ENCODE measurements at places on chromosomes 3 and 15.

GRCh38 chr15:39573287-39573686 lies 7.6 kb upstream of the THBS1 start:
- no peak for DNase-seq

- peak; percentile 87 for DNase-seq
Measured at GRCh38 chr3:131026321-131027151, at the start of the genes ASTE1 and NEK11. Gene ASTE1 (minus strand): TSS chr3:131026825. CDS start chr3:131025306, 1,519 bp downstream. Gene NEK11 (plus strand): TSS chr3:131026877. CDS start chr3:131029709, 2,832 bp downstream.

DNA sequence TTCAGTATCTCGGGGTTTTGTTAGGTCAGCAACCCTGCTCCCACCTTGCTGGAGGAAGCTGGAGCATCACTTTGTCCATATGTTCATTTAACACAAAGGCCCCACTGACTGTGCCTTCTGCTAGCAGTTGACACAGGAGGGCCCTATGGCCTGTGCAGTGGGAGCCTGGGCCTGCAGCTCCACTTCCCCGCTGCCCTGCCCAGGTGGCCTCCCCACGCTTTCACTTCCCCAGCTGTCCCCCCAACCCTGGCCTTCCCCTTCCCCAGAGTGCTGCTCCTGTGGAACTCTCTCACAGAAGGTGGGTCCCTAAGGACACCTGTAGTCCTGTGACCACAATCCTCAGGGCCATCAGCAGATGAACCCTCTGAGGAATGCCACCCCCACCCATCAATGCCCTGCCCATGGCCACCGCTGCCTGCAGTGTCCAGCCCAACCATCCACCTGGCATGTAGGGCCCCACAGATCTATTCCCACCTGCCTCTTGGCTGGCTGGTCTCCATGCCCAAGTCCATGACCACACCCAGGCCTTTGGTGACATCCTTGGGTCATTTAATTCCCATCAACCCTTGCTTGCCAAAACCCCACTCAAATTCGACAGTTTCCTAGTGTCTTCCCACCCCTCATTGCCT lies 13.5 kb downstream of the TBC1D21 start:
- DNase-seq = no peak

GRCh38 chr3:102444101-102444500 lies 9.3 kb downstream of the ZPLD1 start:
- DNase-seq = no peak

DNA sequence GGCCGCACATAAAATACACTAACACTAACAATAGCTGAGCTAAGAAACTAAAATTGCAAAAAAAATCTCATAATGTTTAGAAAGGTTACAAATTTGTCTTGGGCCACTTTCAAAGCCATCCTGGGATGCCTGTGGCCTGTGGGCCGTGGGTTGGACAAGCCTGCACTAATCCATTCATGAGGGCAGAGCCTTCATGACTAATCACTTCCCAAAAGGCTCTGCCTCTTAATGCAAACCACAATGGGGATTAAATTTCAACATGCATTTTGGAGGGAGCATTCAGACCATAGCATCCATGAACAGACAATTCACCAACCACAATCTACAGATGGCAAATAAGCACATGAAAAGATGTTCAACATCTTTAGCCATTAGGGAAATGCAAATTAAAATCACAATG lies 128.2 kb downstream of the SUCLG2 start:
- DNase-seq = no peak

DNA sequence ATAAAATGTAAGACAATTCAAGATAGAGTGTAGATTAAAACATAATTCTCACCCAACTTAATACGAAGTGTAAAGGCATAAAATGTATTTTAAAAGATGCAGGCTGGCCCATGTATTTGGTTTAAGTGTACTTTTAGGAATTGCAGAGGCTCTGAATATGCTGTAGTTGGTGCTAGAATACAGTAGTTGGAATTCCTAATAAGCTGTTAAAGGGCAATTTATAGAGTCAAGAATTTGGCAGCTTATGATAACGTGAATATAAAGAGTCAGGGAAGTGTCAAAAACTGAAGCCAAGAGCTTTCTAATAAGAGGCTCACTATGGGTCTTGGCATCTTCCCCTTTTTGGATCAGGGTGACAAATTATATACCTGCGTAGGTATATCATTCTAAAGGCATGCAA lies 36.5 kb downstream of the ADAMTS9 start:
- DNase-seq = no peak

GRCh38 chr3:81764002-81764401 lies 2.6 kb upstream of the GBE1 start:
- no peak for DNase-seq

- no peak for DNase-seq
Measured at GRCh38 chr3:186128158-186128557, 19.3 kb upstream of the ETV5 start.

- DNase-seq = peak; percentile 34
Measured at GRCh38 chr3:10189557-10190354, 25.0 kb downstream of the IRAK2 start.

GRCh38 chr15:90059208-90059985 lies 42.9 kb downstream of the IDH2 start:
- DNase-seq = peak; percentile 74

- DNase-seq = no peak
Measured at GRCh38 chr15:60373745-60374144, 24.0 kb downstream of the ANXA2 start.

- DNase-seq = no peak
Measured at GRCh38 chr3:17605032-17605431, 137.4 kb downstream of the TBC1D5 start.

DNA sequence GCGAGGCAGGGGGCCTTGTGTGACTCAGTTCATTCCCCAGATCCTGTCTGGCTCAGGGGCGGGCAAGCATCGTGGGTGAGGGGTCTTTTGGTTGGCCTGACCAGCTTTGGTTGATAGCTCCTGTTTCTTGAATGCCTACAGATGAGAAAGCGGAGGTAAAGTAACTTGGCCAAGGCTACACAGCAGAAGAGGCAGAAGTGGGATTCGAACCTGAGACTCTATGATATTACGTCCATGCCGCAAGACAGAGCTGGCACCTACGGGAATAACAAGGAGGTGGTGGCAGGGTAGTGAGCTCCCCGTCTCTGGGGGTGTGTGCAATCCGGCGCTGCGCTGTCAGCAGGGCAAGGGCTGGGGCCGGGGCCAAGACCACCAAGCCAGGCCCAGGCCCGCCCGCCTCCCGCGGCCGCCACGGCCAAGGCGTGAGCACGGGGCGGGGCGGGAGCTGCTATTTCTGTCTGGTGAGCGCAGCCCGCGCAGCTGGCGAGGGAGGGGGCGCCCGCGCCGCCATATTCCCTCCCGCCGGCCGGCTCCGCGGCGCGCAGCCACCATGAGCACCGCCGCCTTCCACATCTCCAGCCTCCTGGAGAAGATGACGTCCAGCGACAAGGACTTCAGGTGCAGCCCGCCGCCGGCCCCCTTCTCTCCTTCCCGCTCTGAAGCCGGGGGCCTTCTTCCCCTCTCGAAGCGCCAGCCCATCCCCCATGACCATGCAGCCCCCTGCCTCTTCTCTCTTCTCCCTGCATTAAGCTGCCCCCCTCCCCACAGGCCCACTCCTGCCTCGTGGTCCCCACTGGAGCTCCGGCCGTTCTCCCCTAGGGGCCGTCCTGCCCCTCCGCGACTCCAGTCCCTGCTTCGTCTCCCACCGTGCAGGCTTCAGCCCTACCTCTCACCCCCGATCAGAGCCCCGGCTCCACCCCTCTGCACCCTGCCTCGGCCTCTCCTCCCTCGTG lies at the start of gene CAND2:
Gene CAND2 (plus strand): TSS at position 510 of the 953 bp plus-strand sequence. CDS start 41 bp downstream, at position 551.
- peak; percentile 29 for DNase-seq

DNA sequence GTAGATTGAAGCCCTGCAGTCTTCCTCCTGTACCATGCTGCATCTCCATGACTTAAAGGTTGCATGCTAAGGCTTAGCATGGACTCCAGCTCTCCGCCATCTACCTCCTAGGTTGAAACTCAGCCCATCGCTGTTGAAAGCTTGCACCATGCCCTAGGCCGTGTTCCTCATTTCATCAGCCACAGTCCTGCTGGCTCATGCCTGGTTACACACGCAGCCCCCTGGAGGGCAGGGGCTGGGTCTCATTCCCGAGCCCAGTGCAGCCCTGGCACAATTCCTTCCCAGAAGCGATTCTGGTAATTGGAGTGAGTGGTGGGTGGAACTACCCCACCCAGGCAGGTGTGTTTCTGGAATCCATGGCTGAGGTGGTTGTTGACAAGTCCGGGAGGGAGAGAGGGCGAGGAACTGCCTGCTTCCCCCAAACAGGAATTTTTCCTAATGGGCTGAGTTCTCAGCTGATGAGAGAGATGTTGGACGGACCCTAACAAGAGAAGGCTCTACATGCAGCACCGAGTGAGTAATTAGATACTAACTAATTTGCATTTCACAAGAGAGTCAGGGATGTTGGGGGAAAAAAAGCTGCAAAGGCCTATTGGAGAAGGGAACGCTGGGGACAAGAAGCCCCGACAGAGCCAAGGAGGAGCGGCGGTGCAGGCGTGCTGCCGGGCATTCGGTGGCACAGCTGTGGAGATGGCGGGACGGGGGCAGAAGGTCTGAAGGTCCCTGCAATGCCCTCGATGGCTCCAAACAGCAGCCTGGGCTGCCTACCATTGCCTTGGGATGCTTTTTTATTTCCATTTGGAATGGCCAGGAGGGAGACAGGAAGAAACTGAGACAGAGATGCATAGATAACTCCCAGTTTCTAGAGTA lies 92.3 kb upstream of the TLE3 start:
- no peak for DNase-seq

DNA sequence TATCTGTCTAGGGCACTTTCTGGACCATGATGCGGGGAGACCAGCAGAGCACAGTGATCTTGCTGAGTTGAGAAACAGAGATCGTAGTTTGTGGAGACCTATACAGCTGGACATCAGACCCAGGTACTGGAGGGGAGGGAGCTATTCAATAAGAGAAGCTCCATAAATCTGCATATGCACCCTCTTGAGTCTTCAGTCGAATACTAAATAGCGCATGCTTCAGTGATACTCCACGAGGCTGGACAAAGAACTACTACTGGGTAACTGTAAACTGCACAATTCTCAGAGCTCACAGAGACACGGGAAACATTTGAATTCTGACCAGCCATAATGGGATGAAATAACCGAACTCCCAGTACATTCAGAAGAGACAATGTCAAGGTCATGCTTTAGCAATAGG lies 49.7 kb downstream of the MINAR1 start:
- no peak for DNase-seq

GRCh38 chr3:100891827-100892226 lies 101.4 kb downstream of the ABI3BP start:
- DNase-seq = no peak

- DNase-seq = no peak
Measured at GRCh38 chr15:91228383-91228782, 128.3 kb downstream of the SV2B start.

- DNase-seq = no peak
Measured at GRCh38 chr15:96093063-96093462, 237.4 kb upstream of the NR2F2 start.

GRCh38 chr3:153372326-153372725 lies 210.3 kb downstream of the RAP2B start:
- DNase-seq = no peak

GRCh38 chr15:67460521-67460920 lies 60.4 kb upstream of the C15orf61 start:
- DNase-seq = no peak

DNA sequence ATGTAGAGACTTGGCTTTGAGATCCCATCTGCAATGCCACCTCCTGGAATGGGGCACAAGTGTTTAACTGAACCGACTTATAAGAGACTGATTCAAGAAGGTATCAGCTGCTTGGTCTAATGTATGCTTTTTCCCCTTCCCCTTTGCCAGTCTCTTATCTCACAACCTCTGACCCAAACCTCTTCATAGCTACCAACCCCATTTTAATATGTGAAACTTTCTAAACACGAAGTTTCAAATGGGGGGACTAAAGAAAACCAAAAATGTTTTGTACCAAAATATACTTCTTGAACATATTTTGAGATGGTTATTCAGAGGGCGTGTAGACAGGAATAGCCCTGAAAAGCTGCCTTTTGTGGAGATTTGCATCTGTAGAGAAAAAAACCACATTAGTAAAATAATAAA lies 73.1 kb downstream of the OXSM start:
- DNase-seq = no peak

DNA sequence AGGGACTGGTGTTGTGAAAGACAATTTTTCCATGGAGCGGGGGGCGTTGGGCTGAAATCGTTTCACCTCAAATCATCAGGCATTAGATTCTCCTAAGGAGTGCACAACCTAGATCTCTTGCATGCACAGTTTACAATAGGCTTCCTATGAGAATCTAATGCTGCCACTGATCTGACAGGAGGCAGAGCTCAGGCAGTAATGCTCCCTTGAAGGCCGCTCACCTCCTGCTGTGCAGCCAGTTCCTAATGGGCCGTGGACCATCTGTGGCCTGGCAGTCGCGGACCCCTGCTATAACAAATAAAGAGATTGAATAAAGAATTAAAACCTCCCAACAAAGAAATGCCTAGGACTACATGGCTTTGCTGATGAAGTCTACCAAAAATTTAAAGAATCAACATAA lies 25.3 kb upstream of the ANKRD28 start:
- DNase-seq = no peak

DNA sequence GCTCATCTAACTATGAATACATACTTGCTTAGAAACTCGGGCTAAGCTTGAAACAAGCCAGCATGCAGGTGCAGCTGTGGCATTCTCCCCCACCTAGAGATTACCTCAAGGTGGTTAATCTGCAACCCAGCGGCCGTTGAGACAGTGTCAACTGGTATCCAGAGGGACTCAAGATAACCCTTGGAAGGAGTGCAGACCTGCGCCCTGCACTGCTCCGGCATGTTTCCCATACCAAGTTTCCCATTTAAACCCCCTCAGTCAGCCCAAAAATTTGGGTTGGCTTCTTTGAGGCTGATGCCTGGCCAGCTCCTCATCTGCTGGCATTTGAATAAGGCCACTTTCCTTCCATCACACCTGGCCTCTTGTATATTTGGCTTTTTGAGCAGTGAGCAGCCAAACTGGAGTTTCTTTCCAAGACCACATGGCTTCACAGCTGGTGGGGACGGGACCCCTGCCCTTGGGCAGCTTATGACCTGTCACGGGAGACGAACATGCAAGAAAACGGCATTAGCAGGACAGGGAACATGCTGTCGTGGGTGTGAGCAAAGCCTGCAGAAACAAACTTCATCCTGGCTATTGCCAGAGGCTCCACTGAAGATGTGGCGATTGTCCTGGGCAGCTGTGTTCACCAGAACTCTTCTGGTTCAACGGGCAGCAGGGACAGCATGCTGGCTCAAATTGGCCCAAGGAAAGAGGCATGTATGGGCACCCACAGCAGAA lies 98.2 kb downstream of the PLXNA1 start:
- DNase-seq = no peak

Data from CD4-positive, alpha-beta T cell treated with Interleukin-6 at 100 ng/mL for 8 hours (primary cell).